ENCODE measurements at places on chromosomes 6 and 20. TPM values are rescaled to one million over a fixed set of nuclear protein-coding genes. Genes with fewer than 3 reads are reported as not detected.

The FOXS1 gene
- not detected for total RNA-seq

GRCh38 chr6:96116674-96117073 is 100.9 kb downstream of the FUT9 start:
- no peak for DNase-seq

- DNase-seq = peak; percentile 49
Observed at GRCh38 chr6:141562186-141562811, 570.4 kb upstream of the GJE1 start.

The IP6K3 gene
- not detected for total RNA-seq

The INSM1 gene
- 0.04 TPM for total RNA-seq

- peak; percentile 60 for DNase-seq
Observed at GRCh38 chr6:4567141-4567540, 209.1 kb upstream of the CDYL start.

DNA sequence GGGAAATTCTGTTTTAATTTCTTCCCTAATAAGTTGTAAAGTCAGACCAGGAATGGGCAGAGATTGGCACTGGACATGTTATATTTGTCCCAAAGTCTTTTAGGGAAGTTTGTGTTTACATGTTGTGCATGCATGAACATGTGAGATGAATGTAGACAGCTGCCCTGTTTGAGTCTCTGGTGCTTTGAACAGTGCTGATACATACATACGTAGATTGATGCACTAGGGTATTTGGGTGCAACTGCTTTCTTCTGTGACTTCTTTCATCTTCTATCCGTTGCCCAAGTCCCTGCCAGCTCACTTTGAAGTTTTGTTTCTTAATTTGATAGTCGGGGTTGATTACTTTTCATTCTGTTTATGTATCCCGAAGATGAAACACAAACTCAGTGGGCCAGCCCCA is 200.6 kb downstream of the DTNBP1 start:
- DNase-seq = no peak

DNA sequence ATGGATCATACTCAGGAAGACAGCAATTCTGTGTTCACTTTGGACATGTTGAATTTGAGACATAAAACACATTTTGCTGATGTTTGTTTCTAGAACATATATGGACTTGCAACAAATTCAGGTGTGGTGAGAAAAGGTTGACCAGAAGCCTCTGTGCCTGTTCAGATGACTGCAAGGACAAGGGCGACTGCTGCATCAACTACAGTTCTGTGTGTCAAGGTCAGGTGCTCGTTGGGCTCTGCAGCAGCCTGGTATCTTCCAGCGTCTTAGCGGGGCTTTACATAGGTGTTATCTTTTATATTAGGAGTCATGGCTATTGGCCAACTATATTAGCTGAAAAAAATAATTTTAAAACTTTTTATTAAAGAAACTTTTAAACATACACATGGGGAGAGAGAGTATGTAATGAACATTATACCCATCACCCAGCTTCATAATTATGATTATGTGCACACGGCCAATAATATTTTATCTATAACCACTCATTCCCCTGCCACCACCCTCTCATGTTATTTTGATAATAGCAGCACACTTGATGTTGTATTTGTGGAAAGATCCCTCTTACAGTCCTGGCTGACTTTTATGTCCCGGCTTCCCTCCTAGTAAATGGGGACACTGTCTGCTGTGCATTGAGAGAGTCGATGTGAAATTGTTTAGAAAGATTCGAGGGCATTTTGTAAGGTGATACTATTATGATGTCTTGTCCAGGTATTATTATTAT is 43.4 kb downstream of the ENPP1 start:
- DNase-seq = no peak

- no peak for DNase-seq
Observed at GRCh38 chr6:14273191-14273590, 155.6 kb downstream of the CD83 start.

GRCh38 chr6:124671324-124671723 is 290.9 kb upstream of the RNF217 start:
- no peak for DNase-seq

DNA sequence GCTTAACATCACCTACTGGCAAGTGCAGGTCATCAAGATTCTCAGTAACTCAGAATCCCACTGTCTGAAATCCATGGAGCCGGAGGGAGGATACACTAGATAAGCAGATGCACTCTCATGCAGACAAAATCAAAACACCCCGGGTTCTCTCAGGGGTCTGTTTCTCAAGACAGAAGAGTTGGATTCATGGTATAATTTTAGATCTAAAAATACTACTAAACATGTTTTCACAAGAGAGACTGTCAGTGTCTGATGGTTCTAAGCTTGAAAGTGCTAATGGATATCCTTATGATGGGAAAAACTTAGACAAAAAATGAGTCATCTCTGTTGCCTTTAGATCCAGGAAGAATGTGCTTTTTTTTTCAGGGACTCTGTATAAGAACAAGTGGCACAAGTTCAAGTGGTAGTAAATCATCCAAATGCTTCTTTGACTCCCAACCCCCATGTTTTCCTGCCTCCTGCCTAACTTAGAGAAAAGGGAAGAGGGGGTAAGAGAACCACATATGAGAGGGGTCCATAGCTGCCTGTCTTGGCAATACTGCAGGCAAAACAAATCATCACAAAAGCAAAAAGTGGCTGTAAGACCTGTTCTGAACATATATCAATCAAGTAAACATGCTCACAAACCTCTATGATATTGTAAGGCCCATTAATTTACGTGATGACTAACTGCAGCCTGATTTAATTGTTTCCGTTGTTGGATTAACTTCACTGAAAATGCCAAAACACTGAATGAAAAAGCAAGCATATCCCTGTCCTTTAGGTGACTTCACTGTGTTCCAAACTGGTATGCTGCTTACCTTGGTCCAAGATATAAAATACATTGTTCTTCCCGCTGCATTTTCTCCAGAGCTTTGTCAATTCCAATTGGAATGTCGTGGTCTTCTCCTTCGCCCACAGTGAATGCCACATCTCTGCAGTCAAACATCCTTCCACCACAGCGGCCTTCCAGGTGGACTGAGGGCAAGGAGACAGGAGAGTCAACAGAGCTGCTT is 84.0 kb upstream of the TULP1 start:
- peak; percentile 80 for DNase-seq

- peak; percentile 93 for DNase-seq
Observed at GRCh38 chr6:21003780-21004541, 469.7 kb downstream of the CDKAL1 start.

DNA sequence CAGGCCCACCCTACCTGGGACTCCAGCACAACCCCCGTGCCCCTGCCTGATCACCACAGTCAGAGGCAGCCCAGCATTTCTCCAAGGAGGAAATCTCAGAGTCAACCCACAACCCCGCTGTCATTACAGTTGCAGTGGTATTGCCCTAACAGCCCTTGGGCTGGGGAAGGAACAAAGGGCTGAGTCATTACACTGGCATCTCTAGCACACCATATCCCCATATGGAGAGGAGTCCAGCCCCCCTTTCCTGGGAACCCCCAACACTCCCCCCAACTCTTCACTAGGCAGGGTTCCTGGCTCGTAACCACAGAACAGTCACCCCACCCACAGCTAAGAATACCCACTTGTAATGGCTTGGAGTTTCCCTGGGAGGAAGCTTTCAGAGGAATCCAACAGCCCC is 149.4 kb upstream of the OGFRL1 start:
- DNase-seq = peak; percentile 2

DNA sequence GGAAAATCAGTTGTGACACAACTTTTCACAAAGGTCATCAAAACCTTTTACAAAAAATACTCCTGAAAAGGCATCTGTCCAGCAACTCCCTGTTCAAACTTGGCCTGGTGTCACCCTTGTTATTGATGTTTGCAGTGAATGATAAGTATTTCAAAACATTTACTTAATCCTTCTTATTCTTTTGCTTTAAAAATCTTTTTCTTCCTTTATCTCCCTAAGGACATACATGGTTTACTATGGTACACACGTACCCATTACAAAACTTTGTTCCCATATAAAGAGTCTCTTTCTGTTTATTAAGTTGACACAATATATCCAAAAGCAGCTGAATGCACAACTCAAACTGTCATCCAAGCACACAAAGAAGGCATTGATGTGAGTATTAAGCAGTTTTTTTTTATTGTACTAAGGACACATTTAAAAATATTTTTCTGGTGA is 17.5 kb downstream of the GSTA2 start:
- DNase-seq = no peak

The MAP7 gene
- total RNA-seq = 13.9 TPM
